CD8-positive, alpha-beta memory T cell (primary cell): ENCODE measurements at places on chromosomes 13 and 19.

- DNase-seq: no peak
These were observed 1.9 kb downstream of the TEX26 start for GRCh38 chr13:30934381-30934780.

- no peak for DNase-seq
These were observed 287.0 kb downstream of the DCT start for GRCh38 chr13:94192431-94192975.

DNA sequence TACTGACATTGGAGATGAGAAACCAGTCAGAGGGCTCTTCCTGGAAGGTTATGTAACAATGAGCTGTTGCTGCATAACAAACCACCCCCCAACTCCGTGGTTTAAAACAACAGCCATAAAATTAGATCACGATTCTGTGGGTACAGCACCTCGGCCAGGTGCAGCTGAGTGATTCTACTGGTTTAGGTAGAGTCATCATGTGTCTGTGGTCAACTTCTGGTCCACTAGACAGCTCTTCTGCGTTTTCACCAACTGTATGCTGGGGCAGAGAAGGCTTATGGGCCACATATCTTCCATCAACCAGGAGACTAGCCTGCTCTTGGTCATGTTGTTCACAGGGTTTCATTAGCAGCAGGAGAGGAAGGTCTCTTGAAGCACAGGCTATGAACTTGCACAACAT lies 585.5 kb downstream of the KCTD12 start:
- no peak for DNase-seq

DNA sequence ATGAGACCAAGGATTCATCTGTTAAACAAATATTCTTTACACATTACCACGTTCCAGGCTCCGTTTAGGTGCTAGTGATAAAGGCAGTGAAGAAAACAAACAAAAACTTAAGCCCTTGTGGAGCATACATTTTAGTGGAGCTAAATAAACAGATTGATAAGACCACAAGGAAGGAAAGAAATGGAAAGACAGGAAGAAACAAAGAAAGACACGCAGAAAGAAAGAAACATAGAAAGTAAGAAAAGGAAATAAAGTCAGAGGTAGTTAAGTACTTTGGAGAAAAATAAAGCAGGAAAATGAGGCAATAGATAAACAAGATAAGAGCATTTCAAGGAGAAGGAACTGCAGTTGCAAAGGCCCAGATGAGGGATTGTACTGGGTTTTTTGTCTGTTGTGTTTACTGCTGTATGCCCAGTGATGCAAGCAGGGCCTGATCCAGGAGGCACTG lies 998 bp downstream of the NFKBIB start:
- no peak for DNase-seq

DNA sequence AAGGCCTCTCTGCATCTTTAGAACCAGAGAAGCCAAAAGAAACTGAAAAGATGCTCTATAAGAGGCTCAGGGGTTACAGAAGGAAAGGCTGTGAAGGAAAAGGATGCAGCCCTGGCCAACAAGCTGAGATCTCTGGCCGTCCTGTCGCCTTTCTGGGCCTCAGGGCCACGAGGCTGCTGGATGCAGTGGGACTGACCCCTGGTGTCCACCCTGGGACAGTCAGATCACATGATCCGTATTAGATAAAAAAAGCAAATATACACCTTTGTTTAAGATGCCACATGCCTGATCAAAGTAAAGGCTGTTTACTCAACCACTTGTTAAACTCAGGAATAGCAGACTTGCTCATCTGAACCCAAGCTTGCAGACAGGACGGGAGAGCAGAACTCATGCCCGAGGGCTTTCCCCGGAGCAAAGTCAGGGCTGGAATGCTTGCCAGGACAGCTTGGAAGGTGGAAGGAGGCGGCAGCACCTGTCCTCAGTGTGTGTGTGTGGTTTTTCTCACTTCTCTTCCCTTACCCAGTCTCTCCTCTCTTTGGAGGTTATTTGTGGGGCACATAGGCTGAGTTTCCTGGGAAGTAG lies 206.5 kb upstream of the TSHZ3 start:
- no peak for DNase-seq

DNA sequence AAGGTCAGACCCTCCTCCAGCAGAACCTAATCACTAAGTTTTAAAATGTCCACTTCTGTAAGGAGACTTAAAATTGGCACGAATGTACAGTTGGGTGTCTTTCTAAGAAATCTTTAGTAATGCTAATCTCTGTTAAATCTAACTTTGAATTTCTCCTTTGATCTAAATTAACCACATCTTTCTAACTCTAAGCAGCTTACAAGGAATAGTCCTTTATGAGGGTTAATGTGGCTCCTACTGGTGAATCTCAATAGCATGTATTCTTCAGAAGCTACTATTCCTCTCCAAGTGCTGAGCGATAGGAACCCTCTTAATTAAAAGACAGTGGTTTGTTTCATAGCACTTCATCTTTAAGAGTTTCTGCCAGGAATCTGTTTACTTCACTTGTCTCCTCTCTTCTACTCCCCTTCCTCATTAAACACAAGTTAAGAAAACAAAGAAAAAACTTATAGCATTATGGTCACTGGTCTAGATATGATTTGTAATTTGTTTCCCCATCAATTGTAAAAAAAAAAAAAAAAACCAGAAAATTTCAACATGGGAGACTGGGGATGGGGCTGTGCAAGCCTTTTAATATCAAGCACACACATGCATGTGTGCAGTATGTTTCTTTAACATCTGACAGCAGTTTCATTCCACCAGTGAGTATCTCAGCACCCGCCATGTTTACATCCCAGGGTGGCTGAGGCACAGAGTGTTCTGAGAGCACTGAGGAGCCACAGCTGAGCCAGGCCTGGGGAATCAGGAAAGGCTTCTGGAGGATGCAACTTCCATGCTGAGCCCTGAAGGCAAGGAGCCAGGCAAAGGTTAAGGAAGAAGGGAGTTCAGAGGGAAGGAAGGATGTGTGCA lies 57.7 kb downstream of the ATP7B start:
- no peak for DNase-seq
